SIG-M5 (cell line): ENCODE measurements at places on chromosomes 16 and 17.

DNA sequence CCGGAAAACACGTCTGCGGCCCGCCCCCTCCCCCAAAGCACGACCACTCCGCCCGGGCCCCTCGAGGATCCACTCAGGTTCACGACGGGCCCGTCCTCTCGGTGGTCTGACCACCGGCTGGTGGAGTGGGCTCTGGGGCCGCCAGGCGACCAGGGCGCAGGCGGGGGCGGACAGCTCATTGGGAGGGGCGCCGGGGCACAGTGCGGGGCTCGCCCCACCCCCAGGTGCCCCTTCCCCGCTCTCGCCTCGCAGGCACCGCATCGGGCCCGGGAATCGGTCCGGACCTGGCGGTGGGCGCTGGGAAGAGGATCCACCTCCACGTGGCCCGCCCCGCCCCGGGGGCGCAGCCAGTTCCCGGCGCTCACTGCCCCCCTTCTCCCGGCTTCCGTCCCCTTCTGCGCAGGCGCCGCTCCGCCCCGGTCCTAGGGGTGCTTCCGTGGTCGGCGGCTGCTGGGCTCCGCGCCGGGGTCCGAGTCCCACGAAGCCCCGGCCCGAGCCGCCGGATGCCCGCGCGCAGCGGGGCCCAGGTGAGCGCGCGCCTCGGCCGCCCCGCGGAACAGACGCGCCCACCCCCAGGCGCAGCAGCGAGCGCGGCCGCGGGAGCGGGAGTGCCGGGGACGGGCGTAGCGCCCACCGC, at the start of gene MPG:
Gene MPG (plus strand): TSS at position 419 of the 637 bp plus-strand sequence. CDS start 85 bp downstream, at position 504.
- DNase-seq: no peak

- no peak for DNase-seq
Measured at GRCh38 chr16:3408561-3409197, 7.7 kb downstream of the ZNF174 start.

DNA sequence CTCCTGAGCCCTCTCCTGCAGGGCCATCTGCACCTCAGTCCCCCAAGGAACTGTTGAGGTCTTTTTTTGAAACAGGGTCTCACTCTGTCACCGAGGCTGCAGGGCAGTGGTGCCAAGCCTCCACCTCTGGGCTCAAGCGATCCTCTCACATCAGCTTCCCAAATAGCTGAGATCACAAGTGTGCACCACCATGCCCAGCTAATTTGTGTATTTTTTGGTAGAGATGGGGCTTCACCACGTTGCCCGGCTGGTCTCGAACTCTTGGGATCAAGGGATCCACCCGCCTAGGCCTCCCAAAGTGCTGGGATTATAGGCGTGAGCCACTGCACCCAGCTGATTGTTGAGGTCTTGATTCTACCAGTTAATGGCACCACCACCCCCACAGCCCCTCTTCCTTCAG, 27.9 kb upstream of the ENDOV start:
- DNase-seq: no peak

DNA sequence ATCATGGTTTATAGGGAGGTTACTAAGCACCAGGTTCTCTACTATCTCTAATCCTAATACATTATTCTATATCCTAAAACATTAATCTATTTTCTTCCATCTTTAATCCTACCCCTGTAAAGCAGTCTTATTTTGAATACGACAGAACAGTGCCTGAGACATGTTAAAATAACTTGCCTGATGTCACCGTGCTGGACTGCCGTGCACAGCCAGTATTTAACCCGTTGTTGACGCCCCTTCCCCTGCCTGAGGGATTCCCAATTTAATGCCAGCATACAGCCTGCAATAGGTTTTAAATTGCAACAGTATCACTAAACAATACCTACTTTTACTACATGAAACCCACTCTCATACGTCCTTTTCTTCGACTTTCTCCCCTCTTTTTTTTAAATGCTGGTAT, 133.3 kb downstream of the PARN start:
- no peak for DNase-seq

GRCh38 chr16:11399261-11399831, 54.1 kb downstream of the RMI2 start:
- DNase-seq: no peak

DNA sequence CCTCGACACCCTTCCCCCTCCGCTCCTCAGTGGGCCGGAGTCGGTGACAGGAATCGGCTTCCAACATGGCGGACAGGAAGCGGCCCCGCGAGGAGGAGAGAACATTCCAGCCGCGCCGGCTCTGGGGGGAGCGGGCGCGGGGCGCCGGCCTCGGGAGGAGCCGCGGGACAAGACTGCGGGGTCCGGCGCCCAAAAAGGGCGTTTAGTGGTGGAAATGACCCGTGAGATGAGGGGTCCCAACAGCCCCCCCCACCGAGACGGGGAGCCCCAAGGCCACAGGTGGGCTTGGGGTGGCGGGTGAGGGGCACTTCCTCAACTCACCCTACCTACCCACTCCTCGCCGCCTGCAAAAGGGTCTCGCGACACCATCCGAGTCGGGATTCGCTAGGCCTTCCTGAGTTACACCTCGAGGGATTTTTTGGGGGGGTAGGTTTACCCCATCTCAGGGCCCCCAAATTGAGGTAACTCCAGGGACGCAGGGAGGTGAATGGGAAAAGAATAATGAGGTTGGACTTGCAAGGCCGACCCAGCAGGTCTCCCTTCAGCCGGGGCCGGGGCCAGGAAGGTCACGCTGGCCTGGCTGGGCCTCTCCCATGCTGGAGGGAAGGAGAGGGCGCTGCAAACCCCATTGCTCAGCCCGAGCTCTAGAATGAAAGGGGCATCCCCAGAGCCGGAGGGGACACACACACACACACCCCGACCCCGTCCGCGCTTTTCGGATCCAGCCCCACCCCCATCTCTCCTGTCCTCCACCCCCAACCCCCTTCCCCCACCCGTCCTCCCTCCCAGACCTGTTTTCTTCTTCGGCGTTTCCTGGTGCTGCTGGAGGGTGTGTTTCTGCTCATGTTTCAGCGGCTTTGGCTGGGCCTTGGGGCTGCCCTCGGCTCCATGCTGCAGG, 707 bp downstream of the NUFIP2 start:
- DNase-seq: no peak

DNA sequence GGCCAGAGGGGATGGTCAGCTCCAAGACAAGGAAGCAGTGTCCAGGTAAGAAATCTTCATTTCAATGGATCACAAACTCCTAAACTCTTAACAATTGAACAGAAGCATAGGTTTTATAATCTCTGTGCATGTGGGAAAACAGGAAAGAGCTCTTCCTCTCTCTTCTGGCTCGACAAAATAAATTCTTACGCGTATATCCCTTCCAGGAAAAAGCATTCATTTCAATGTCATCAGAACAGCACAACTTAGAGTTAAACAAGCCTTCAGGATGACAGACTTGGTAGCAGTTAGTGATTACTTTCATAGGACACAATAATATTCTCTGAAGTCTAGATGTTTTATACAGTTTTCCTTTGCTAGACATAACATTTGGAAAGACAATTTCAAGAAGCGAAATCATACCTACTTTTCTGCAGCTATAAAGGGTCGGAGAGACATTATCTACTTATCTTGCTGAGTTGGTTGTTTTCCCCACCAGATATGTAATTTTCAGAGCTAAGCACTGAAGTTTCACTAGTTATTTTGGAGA, 19.3 kb upstream of the SLC35G3 start:
- DNase-seq: no peak

- no peak for DNase-seq
Measured at GRCh38 chr17:63945784-63946439, 13.8 kb upstream of the CD79B start.

DNA sequence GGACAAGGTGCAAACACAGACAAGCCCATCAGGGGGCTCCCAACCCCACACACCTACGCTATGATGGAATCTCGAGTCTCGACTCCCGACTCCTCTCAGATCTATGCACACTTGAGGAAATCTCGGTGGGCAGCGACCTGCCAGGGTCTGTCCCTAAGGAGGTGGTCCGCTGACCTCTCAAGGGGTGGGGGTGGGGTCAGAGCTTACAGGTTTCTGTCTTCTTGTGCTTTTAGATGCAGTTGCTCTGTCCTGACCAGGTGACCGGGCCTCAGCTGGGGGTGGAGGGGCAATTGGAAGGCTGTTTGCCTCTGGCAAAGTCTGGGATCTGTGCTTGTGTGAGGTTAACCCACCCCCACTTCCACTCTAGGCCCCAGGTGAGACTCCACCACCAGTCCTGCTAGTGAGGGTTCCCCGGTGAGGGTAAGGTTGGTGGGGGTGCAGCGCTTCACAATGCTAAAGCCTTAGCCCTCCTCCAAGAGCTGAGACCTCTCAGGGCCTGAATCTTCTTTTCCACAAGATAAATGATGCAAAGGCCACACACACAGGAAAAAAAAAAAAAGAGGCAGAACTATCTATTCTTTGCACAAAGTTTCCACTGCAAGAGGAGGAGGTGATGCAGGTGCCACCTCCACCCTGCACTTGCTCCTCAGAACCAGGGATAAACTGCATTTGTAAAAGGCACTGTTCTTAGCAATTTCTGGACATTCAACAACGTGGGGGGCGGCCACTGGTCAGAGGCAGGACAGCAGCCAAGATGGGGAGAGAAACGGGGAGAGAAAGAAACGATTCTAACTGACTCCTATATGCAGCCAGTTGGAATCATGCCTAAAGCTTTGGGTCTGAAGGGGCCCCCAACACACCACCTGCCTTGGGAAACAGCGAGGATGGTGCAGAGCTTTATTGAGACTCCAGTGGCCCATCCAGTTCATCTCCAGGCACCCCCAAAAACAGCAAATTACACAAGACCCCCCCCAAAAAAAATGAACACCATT, 4.1 kb downstream of the CISD3 start:
- DNase-seq: no peak
